CD4-positive, alpha-beta T cell treated with Interleukin-6 at 100 ng/mL for 8 hours (primary cell): ENCODE measurements at places on chromosomes 3 and 15.

- peak; percentile 86 for DNase-seq
Observed at GRCh38 chr3:18758047-18758704, 333.0 kb upstream of the SATB1 start.

- DNase-seq: peak; percentile 23
Observed at GRCh38 chr3:3110299-3110630, at the start of gene IL5RA. TSS of gene IL5RA (minus strand) at chr3:3110374. CDS start at chr3:3104984, 5,390 bp downstream.

DNA sequence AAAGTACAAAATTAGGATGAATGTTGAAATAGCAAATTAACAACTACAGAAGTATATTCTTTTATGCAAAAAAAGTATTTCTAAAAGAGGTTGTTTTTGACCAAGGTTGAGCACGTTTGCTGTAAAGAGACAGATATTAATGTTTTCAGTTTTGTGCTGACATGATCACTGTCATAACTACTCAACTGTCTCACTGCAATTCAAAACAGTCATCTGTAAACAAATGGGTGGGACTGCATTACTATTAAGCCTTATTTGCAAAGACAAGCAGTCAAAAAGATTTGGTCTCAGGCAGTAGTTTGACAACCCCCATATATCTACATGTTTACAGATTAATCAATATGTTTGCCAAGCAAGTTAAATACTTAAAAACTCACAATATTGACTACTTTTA lies 109.1 kb upstream of the ZNF385D start:
- DNase-seq: no peak

DNA sequence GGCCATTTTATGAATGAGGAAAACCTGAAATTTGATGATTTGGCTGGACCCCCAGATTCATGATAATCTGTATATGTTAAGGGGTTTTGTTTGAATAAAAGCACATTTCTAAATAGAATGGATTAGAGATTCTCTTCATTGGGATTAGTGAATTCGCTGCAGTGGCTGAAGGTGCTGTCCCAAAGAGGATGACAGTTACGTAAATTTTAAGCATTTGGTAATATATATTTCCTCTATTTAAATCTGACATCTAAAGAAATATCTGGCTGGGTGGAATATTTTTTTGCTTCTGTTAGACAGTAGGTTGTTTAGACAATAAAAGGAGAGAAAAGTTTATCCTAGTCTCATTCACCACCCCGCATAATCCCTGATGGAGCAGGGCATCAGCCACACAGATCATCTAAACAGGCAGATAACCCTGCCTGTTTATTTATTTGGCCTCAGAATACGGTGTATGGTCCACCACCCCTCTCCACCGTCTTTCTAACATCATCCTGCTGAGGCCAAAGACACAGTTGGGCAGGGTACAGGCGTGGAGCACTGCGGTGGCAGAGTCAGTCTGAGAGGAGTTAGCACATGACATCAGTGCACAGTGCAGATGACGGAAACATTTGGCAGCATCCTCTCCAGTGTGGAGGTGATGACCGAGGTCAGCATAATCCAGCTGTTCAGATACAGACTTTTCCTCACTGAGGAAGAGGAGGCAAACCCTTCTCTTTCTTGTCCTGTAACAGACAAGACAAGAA lies 20.4 kb upstream of the NFKBIZ start:
- peak; percentile 43 for DNase-seq

GRCh38 chr3:112308151-112308911 lies 14.3 kb upstream of the SLC9C1 start:
- DNase-seq: no peak

DNA sequence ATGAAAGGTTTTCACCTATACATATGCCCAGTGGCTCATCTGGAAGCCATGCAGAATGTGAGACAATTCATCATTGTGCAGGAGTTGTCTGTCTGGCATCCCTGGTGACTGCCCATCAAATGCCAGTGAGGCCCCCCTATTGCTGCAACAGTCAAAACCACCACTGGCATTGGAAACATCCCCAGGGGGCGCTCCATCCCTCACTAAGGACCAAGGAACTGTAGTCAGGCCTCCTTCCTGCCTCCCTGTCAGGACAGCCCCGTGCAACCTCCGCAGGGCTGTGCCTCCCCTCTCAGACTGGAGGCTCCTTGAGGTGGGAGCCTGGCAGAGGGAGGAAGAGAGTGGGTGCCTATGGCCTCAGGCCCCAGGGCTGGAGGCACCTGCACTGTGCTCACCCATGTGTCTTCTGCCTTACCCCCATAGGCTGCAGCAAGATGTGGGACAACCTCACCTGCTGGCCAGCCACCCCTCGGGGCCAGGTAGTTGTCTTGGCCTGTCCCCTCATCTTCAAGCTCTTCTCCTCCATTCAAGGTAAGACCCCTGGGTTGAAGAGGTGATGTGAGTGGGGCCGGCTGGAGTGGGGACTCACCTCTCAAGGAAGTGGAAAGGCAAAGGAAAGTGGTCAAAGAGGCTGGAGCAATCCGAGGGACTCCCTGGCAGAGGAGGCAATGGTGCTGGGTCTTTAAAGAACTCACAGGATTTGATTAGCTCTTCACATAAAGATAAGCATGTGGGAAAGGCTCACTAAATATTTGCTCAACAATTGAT lies 16.5 kb downstream of the VIPR1 start:
- peak; percentile 48 for DNase-seq

- DNase-seq: no peak
Observed at GRCh38 chr3:169295126-169295525, 368.4 kb downstream of the MECOM start.

DNA sequence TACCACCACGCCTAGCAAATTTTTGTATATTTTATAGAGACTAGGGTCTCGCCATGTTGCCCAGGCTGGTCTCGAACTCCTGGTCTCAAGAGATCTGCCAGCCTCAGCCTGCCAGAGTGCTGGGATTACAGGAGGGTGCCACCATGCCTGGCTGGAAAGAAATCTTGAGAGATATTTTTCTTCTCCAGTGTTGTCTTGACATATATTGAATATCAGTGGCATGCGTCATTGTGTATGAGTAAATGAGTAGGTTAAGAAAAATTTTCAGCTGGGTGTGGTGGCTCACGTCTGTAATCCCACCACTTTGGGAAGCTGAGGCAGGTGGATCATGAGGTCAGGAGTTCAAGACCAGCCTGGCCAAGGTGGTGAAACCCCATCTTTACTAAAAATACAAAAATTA lies 3.5 kb upstream of the PIF1 start:
- no peak for DNase-seq

DNA sequence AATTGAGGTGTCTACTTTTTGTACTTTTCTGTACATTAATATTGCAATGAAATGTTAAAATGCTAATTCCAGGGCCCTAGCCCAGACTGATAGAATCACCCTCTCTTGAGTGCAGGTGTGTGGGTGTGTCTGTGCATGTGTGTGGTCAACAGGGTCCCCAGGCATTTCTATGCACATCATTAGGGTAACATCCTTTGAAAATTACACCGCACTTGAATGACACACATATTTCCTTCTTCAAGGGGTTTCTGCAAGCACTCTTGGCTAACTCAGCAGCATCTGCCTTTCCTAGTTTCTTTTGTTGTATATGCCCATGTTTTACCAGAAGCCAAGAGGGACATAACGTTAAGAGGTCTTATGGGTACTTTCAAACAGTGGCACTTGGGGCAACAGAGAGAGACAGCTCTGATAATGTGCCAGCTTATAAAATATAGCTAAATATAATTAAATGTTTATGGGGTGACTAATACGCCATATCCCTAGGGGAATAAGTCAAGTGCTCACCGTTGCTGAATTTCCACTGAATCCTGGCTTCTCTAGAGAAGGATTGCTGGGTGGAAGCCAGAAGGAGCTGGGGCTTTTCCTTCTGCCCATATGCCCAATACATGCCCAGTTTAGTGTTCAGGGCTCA lies 54.5 kb upstream of the LRIG1 start:
- DNase-seq: no peak

DNA sequence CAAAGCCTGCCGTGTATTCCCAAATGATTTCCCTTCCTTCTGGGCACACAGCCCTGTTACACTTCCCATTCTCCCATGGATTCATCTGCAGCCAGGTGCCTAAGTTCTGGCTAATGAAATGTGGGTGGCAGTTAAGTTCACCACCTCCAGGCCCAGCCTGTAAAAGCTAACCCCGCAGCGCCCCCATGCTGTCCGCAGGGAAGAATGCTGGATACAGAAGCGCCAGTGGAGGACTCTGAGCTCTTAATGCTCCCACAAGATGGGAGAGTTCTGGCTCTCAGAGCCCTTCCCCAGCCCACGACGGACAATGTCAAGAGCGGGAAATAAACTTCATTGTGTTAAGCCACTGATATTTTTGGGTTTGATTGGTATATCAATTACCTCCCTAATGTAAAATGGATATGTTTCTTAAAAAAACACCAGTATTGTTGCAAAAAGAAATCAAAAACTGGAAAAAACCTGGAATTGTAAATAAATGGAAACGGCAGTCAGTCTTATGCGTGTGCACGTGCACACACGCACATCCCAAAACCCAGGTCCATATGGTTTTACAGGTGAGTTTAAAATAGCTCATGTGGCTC lies 37.7 kb upstream of the FGD5 start:
- DNase-seq: no peak

DNA sequence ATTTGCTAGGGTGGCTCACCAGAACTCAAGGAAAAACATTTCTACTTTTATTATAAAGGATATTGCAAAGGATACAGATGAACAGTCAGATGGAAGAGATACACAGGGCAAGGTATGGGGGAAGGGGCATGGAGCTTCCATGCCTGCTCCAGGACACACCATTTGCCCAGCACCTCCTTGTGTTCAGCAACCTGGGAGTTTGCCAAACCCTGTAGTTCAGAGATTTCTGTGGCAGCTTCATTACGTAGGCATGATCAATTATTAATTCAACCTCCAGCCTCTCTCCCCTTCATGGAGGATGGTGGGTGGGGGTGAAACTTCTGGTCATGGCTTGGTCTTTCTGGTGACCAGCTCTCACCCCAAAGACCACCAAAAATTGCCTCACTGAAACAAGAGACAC lies 353.9 kb upstream of the THBS1 start:
- no peak for DNase-seq

GRCh38 chr3:78041486-78041885 lies 1001.6 kb downstream of the ROBO2 start:
- no peak for DNase-seq

DNA sequence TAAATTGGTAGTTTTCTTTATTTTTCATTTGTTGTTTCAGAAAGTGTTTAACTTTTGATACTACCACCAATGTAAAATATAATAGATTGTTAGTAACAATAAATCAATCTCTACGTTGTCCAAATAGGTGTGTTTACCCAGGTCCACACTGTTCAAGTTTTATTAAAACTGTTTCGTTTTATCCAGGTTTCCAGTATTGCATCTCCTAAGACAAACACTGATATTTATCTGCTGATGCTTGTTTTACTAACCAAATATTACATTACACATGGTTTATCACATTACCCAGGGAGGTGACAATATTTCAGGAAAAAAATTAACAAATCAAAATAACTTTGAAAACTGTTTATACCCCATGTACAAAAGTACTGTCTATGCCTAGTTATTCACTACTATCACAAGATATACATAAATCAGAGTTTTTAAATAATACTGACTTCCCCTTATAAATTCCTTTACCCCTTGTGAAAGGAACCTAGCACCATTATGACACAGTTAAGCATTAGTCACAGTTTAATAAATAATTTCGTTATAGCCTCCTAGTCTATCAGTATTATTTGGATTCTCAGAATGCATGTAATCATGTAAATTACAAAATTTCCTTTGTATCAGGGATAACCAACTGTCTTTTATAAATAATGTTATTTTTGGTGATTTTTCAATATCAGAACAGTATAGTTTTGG lies 205.3 kb downstream of the ZBTB20 start:
- DNase-seq: no peak

GRCh38 chr3:169663951-169664820 lies 674 bp upstream of the MECOM start:
- DNase-seq: no peak

DNA sequence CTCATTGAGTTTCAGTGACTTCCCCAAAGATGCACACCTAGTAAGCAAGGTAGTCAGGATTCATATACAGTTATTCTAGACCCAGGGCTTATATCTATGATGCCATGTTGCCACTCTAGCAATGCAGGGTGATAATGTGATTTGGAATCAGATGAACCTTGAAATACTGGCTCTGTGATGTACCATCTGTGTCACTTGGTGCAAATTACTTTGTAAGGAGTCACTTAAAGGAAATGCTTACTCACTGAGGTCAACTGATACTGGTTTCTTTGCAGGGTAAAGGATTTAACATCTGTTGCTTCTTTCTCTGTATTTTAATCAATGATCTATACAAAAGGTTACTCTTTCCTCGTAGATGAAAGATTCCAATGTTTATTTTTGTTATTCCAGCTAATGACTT lies 10.8 kb downstream of the ASB14 start:
- no peak for DNase-seq

- DNase-seq: no peak
Observed at GRCh38 chr3:192827863-192828594, 89.6 kb downstream of the MB21D2 start.

GRCh38 chr15:77505556-77505955 lies 84.9 kb downstream of the HMG20A start:
- no peak for DNase-seq

GRCh38 chr3:194139071-194139813 lies 3.3 kb downstream of the HES1 start:
- DNase-seq: no peak

- peak; percentile 59 for DNase-seq
Observed at GRCh38 chr3:97719156-97719821, 45.3 kb upstream of the ARL6 start.

DNA sequence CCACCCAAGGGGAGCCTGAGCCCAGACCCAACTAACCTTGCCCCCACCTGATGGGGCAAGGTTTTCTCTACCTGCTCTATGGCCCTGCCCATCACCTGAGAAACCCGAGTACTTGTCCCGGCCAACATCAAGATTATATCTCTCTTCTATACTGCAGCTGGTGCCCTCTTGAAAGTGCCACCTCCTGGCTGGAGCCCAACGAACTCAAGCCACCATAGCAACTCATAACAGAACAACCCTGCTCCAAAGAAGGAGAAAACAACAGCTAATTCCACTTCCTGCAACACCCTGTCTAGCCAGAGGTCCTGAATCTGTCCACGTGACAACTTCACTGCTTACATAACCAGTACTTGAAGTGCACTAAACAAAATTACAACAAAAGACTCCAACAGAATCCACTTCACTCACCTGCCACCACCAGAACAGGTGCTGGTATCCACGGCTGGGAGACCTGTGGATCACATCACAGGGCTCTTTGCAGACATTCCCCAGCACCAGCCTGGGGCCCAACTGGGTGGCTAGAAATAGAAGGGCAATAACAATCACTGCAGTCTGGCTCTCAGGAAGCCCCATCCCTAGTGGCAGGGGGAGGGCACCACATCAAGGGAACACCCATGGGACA lies 49.2 kb downstream of the PIERCE2 start:
- no peak for DNase-seq

DNA sequence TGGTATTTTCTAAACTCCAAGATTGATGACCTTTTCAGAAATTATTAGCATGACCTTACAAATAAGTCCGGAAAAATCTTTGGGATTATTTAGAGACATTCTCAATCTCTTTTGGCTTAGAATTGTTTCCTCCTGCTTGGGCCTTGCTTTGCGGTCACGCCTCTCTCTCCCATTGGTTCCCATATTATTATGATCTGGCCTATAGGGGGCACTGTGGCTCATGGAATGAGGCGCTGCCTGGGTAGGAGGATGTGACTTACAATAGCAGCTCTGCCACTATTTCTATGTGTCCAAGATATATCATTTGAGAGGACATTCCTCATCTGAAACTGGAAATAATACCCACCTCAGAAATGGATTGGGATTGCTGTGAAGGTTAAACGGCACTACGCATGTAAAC lies 464.9 kb downstream of the MFSD1 start:
- DNase-seq: no peak
